Pericardium fibroblast (primary cell): ENCODE measurements at places on chromosomes 13 and 19. TPM values are rescaled to one million over a fixed set of nuclear protein-coding genes. Genes with fewer than 3 reads are reported as not detected.

AP1M2 gene
- 2.3 TPM in 1 of 2 replicates, not detected in the other for total RNA-seq

ZNF331 gene
- total RNA-seq = 6.5 and 6.8 TPM in 2 replicates

LIN7B gene
- total RNA-seq = 9.8 and 12.3 TPM in 2 replicates

LENG8 gene
- 32.9 and 46.9 TPM in 2 replicates for total RNA-seq

SIGLEC10 gene
- total RNA-seq = not detected in 2 replicates

PSG3 gene
- total RNA-seq = not detected in 2 replicates

STRN4 gene
- 70.2 and 86.5 TPM in 2 replicates for total RNA-seq

UBAC2 gene
- 59.0 and 72.7 TPM in 2 replicates for total RNA-seq

FXYD3 gene
- total RNA-seq = not detected in 2 replicates

KCNRG gene
- 0.09 and 0.70 TPM in 2 replicates for total RNA-seq

CACNA1A gene
- total RNA-seq = 2.3 and 2.6 TPM in 2 replicates

GPR183 gene
- not detected in 2 replicates for total RNA-seq

CLEC4M gene
- not detected in 2 replicates for total RNA-seq

TCF3 gene
- total RNA-seq = 102 and 115 TPM in 2 replicates

CEACAM8 gene
- total RNA-seq = not detected in 2 replicates

ADGRE3 gene
- not detected in 2 replicates for total RNA-seq

TMEM150B gene
- total RNA-seq = not detected in 2 replicates

FCHO1 gene
- total RNA-seq = 0.09 and 1.9 TPM in 2 replicates

SLC27A1 gene
- total RNA-seq = 28.0 and 29.8 TPM in 2 replicates

GJB6 gene
- total RNA-seq = not detected in 2 replicates

ZNF628 gene
- total RNA-seq = 1.9 and 4.2 TPM in 2 replicates

TMIGD2 gene
- 0.09 and 0.23 TPM in 2 replicates for total RNA-seq

SIGLECL1 gene
- not detected in 2 replicates for total RNA-seq

KCTD4 gene
- 0.35 TPM in 1 of 2 replicates, not detected in the other for total RNA-seq

TTYH1 gene
- 0.23 TPM in 1 of 2 replicates, not detected in the other for total RNA-seq

SLC15A1 gene
- total RNA-seq = not detected in 2 replicates

PSG6 gene
- total RNA-seq = not detected in 2 replicates

RNF17 gene
- total RNA-seq = 0.12 and 0.34 TPM in 2 replicates

DNAJC15 gene
- 11.0 and 28.1 TPM in 2 replicates for total RNA-seq

ZSCAN1 gene
- total RNA-seq = not detected in 2 replicates

DENND1C gene
- total RNA-seq = 0.09 TPM in 1 of 2 replicates, not detected in the other

KLK2 gene
- not detected in 2 replicates for total RNA-seq

FPR3 gene
- 0.23 TPM in 1 of 2 replicates, not detected in the other for total RNA-seq

FKBP8 gene
- 317 and 440 TPM in 2 replicates for total RNA-seq

MEDAG gene
- total RNA-seq = 49.2 and 210 TPM in 2 replicates

SIGLEC12 gene
- not detected in 2 replicates for total RNA-seq

CADM4 gene
- 0.70 and 2.6 TPM in 2 replicates for total RNA-seq

HSD17B14 gene
- total RNA-seq = 5.9 and 14.9 TPM in 2 replicates

A1BG gene
- 16.1 and 31.5 TPM in 2 replicates for total RNA-seq

PROZ gene
- not detected in 2 replicates for total RNA-seq

ZNF808 gene
- total RNA-seq = 5.4 and 7.4 TPM in 2 replicates

SLC7A10 gene
- 0.12 TPM in 1 of 2 replicates, not detected in the other for total RNA-seq

ADPRHL1 gene
- total RNA-seq = 0.23 and 0.60 TPM in 2 replicates

LPAR2 gene
- 0.93 and 4.1 TPM in 2 replicates for total RNA-seq

DMKN gene
- total RNA-seq = 22.8 and 37.0 TPM in 2 replicates

RPS19 gene
- total RNA-seq = 2,273 and 2,973 TPM in 2 replicates

RAB3D gene
- total RNA-seq = 9.9 and 14.2 TPM in 2 replicates

MED25 gene
- 22.5 and 23.3 TPM in 2 replicates for total RNA-seq

ARRDC2 gene
- 11.4 and 13.3 TPM in 2 replicates for total RNA-seq

PRR12 gene
- total RNA-seq = 6.9 and 8.0 TPM in 2 replicates

KRTDAP gene
- total RNA-seq = not detected in 2 replicates
